ENCODE measurements at places on chromosomes 2 and 18.

- no peak for DNase-seq
Measured at GRCh38 chr2:174951745-174952144, 53.4 kb downstream of the CHN1 start.

- no peak for DNase-seq
Measured at GRCh38 chr2:28766070-28766469, 14.4 kb downstream of the PPP1CB start.

DNA sequence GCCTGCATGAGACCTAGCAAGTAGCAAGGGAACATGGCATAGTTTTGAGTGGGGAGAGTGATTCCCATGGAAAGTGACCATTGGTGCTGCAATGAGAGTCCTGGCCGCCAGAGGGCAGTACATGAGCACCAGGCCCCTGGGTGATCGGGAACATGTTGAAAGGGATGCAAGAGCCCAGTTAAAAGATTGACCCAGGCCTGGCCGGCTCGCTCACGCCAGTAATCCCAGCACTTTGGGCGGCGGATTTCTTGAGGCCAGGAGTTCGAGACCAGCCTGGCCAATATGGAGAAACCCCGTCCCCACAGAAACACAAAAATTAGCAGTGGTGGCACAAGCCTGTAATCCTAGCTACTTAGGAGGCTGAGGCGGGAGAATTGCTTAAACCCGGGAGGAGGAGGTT lies 22.2 kb downstream of the FAP start:
- DNase-seq: peak; percentile 79

DNA sequence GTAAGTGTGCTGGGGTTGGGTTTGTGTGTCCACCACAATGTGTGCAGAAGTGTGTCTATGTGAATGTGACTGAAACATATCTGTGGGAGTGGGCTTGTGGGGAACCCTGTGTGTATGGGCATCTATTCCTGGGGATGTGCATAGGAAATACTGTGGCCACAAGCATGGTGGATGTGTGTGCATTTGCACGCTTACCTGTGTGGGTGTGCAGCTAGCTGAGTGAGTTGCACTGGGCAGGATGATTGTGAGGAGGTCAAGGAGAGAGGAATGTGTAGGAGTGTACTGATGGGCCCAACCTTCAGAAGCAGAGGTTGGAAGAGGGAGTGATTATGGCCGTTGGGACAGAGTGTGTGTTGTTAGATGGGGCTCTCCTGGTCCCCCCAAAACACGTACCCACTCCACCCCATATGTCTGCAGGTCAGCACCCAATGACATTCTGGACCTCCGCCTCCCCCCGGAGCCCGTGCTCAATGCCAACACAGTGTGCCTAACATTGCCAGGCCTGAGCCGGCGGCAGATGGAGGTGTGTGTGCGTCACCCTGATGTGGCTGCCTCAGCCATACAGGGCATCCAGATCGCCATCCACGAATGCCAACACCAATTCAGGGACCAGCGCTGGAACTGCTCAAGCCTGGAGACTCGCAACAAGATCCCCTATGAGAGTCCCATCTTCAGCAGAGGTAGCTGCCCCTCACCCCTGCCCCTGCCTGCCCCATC lies 1.2 kb downstream of the WNT10A start:
- DNase-seq: no peak

DNA sequence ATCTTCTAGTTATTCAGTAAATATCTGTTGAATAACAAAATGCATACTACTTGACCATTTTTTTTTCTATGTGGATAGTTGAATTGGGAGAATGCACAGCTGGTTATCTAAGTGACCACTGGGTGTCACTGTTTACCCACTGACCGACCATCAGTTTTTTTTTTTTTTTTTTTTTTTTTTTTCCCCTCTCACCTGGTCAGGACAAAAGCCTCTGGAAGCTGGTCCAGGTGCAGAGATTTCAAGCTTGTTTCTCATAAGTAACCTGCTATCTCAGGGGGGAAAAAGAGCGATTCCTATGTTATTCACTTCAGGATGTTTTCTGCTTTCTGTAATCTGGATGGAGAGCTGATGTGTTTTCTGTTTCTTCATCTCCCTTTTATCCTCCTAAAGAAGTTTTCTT lies 256.0 kb downstream of the DCDC2C start:
- peak; percentile 65 for DNase-seq

- DNase-seq: peak; percentile 55
Measured at GRCh38 chr2:161237392-161238264, 70.6 kb upstream of the PSMD14 start.

- peak; percentile 33 for DNase-seq
Measured at GRCh38 chr18:5073026-5073944, 123.8 kb downstream of the AKAIN1 start.

GRCh38 chr2:101185656-101186055 lies 34.5 kb upstream of the TBC1D8 start:
- DNase-seq: no peak

- DNase-seq: no peak
Measured at GRCh38 chr2:145813481-145813880, 1293.6 kb upstream of the ZEB2 start.

GRCh38 chr2:148875387-148876051 lies 492 bp downstream of the KIF5C start:
- DNase-seq: no peak

GRCh38 chr2:177235855-177236437 lies 23.4 kb downstream of the HNRNPA3 start:
- no peak for DNase-seq

- DNase-seq: no peak
Measured at GRCh38 chr2:100895934-100896685, 76.2 kb downstream of the NPAS2 start.

DNA sequence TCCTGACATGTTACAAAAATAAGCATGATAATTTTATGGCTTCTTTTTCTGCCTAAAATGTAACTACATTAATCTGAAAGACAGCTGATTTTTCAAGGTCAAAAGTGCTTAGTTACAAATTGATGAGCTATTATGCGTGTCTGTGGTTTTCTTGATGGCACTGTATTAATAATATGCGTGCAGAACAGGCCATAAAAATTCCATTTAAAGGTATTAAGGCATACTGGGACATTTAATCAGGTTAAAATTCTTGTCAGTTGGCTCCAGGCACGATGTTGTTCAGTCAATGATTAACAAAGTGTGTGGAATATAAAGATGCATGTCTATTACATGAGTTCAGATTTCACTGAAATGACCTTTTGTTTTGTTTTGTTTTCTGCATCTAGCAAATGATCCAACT lies 420.1 kb upstream of the ZNF804A start:
- DNase-seq: no peak

- DNase-seq: no peak
Measured at GRCh38 chr2:158266111-158266510, 164.4 kb downstream of the UPP2 start.

- DNase-seq: peak; percentile 3
Measured at GRCh38 chr2:86562485-86562921, 740 bp downstream of the CHMP3 start.

- peak; percentile 41 for DNase-seq
Measured at GRCh38 chr2:152189622-152190495, 14.3 kb upstream of the STAM2 start.

DNA sequence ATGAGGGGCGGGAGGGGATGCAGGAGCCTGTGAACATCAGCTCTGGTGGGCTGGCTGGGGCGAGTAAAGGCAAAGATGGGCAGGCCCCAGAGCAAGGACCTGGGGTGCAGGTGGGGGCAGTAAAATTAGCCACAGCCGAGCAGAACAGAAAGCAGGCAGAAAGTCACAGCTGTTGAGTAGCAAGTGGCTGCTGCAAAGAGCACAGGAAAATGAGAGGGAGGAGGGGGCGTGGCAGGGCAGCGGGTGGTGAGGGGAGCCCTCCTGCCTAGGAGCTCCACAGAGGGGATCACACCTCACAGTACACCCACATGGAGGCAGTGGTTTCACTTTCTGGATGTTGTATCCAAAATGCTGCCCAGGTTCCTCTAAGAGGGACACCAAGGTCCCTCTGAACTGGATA lies 79.6 kb downstream of the LBH start:
- no peak for DNase-seq

- DNase-seq: no peak
Measured at GRCh38 chr2:226358688-226359087, 440.9 kb downstream of the IRS1 start.

- peak; percentile 58 for DNase-seq
Measured at GRCh38 chr18:35581898-35582641, 530 bp downstream of the GALNT1 start.

DNA sequence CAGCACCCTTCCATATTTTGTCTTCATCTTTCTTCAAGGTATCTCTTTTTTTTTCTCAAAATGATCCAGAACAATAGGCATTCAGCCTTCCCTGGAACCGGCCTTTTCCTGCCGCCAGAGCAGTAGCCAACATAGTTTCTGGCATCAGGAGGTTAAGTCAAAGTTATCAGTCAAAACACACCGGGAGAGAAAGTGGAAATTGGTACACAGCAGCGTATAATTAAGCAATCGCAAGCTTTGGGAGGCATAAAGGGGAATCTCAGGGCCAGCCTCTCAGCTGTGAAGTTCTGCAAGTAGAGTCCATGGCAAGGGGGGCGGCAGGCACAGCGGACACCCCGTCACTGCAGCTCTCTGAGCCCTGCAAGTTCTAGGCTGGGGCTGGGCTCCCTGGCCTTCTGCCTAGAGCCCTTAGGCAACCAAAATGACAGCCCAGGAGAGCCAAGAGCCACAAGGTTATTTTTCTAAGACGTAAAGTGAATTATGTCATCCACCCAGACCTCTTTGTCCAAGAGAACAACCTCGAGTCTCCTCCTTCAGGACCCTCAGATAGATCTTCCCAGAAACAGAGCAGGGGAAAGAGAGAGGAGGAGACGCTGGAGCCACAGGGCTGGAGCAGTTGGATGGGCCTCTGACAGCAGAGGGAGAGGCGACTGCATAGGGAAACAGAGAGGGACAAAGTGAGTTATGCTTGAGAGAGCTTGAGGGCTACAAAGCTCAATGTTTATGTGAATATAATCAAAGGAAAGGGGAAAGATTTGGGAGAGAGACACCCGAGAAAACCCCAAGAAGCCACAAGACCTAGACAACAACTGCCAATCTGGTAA lies 114.7 kb downstream of the BCL2L11 start:
- no peak for DNase-seq

DNA sequence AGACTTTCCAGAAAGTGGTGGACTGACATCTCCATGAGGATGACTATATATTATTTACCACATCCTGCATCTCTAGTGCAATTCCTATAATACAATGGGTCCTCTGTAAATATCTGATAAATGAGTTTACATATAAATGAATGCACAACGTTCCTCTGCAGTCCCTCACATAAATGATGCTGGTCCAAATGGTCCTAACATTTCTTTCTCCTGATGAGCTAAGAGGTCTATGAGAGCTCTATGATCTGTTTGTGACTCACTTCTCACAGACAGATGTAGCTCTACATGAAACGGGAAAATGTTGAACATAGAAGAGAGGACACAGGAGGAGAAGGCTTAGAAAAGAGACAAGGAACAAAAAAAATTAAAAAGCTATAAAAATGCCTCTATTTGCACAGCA lies 201.2 kb upstream of the PIK3C3 start:
- DNase-seq: no peak

DNA sequence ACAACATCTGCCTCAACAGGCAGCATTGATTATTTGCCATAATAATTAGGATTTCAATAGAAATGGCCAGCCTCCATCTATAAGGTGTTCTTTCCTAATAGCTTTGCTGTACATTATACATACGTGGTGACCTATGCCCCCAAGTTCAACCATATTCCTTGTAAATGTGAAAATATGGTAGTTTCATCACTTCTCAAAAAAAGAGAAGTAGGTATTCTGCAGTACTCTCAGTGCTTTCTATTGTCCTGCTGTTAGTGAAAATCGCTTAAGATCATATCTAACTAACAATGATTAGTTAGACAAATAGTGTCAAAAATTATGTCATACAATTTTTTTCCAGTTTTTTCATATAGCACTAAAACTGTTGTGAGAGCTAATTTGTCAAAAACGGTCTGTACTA lies 79.6 kb downstream of the SLC4A10 start:
- no peak for DNase-seq

- no peak for DNase-seq
Measured at GRCh38 chr2:204673877-204674276, 128.6 kb downstream of the PARD3B start.

DNA sequence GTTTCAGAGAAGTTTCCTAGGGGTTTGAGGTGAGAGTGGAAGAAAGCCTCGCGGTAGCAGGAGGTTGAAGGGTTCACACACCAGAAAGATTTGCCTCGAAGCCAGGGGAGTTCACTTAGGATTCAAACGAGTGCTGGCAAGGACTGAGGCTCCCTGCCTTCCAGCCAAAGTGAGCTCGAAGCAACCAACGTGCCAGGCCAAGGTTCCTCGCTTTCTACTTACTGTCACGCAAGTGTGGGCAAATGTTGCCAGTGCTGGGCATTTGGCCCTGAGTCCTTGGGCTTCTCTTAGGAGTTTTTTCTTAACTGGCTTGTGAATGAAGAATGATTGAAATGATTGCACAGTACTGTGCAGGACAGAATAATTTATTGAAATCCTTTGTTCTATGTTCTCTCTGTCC lies 53.6 kb downstream of the TMEM178A start:
- no peak for DNase-seq

GRCh38 chr2:162013514-162014475 lies 60.2 kb downstream of the DPP4 start:
- DNase-seq: no peak

- no peak for DNase-seq
Measured at GRCh38 chr2:127061375-127062273, 45.3 kb downstream of the BIN1 start.

GRCh38 chr18:50494569-50494968 lies 65.3 kb upstream of the MAPK4 start:
- no peak for DNase-seq

- no peak for DNase-seq
Measured at GRCh38 chr2:888906-889566, 61.6 kb upstream of the SNTG2 start.
